ENCODE measurements at places on chromosomes 4 and X.

GRCh38 chr4:30760551-30760950, 40.4 kb downstream of the PCDH7 start:
- DNase-seq, result no peak

- no peak for DNase-seq
Measured at GRCh38 chr4:8414377-8414776, 26.1 kb downstream of the ACOX3 start.

GRCh38 chr4:10811991-10812390, 127.4 kb upstream of the CLNK start:
- no peak for DNase-seq

DNA sequence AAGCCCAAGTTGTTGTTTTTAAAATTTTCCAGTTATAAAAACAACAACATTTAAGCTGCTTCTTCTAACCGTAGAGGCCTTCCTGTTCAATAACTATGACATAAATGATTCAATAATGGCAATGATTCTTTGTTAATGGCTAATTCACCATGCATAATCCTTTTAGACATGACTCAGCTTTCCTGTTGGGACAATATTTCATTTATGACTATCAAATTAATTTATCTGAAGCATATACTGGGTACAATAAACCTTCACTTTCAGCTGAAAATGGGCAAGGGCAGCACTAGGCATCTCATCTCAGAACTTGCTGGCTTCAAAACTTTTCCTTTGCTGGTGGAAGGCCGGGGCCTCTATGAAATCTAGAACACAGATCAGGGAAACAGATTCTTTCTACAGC, 38.9 kb downstream of the TBC1D9 start:
- DNase-seq, result no peak

DNA sequence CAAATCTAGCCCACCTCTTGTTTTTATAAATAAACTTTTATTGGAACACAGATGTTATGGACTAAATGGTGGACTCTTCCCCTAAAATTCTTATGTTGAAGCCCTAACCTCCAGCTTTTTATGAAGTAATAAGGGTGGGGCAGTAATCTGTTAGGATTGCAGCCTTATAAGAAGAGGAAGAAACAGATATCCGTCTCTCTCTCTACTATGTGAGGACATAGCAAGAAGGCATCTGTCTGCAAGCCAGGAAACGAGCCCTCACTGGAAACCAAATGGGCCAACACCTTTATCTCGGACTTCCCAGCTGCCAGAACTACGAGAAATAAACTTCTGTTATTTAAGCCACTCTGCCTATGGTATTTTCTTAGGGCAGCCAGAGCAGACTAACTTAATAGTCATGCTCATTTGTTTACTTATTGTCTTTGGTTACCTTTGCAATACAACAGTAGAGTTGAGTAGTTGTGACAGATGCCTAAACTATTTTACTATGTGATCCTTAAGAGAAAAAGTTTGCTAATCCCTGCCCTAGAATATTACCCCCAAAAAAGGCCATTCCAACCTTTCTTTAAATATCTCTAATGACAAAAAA, 67.4 kb downstream of the MANBA start:
- DNase-seq, result no peak

All from fibroblast of skin of back (primary cell).